ENCODE measurements at places on chromosomes 16 and 17.

DNA sequence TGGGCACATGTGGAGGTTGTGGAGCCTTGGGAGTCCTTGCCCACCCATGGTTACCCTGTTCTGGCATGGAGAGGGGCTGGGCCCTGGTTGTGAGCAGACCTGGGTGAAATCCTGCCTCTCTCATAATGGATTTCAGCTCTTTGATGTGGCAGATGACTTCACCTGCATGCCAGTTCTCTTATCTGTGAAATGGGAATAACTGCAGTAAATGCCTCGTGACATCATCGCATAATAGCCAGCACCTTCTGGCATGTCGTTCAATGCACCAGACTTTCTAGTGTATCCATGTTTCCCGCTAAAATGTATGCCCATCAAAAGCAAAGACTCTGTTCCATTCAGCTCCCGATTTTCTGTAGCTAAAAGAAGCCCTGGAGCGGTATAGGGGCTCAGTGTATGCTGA, 197.6 kb downstream of the MAF start:
- DNase-seq = no peak

DNA sequence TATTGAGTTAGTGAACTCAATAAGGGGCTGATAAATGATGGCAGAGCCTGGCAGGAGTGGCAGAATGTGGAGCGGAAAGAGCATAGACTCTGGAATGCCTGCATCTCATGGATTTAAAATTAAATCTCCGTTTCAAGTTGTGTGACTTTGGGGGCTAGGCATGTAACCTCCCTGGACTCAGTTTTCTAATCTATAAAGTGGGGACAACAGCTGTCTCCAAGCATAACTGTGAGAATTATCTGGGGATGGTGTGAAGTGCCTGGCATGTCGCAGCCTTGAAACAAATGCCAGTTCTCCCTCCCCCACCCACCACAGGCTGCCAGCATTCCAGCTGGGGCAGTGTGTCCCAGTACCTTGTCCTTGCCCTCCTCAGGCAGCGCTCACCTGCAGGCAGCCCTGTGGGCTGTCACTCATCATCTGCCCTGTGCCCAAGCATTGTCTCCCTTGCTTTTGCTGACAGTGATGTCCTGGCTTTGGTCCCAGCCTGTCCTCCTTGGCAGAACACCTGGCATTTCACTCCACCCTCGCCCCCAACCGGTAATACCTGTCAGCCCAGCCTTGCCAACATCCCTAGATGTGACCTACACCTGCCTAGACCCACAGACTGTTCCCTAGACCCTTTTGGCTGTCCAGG, 129.6 kb downstream of the MRM1 start:
- DNase-seq = no peak

DNA sequence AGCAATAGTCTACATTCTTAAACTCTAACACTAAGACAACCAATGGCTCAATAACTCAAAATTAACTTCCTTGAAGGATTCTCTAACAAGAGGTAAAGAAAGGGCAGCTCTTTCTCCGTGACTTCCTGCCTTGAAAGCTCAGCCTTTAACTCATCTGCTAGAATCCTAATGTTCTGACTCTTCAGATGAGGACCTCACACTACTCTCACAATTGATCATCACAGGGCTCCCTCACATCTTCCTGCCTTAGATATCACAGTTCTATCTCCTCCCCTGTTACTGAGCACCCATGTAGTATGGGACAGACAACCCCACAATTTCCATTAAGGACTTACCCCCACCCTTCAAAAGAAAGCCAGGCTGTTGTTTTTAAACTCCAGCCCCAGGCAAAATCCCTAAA, 33.5 kb downstream of the SMURF2 start:
- no peak for DNase-seq

- no peak for DNase-seq
These were observed 52.3 kb downstream of the FOXK2 start for GRCh38 chr17:82571855-82572254.

DNA sequence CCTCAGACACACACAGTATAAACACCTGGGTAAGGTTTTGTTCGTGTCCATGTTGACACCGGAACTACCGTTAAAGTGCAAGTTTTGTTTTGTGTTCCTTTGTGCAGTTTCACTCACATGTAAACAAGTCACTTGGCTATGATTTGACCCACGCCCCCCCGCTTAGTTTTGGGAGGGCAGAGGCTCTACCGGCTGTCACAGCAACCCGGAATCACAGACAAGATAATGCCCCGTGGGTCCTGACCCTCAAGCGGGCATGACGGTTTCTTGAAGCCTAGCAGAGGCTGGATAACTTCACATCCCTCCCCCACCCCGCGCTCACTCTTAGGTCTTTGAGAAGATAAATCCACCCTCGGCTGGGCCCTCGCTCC, 1.7 kb downstream of the RASD1 start:
- no peak for DNase-seq

DNA sequence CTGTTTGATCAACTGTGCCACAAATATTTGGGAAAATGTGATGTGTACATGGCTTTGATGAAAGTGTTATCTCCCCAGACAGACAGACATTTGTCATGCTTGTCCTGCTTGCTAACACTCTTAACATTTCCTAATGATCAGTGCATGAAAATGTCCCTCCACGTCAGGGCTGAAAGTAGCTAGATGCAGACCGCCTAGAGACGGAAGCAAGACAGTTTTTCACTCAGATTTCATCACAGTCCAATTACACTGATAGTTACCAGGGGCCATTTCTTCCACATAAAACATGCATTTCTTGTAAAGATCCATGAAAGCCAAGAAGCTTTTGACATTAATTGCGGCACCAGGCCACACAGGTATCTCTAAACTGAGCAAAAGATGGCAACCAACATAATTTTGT, 347.7 kb downstream of the RBFOX1 start:
- DNase-seq = no peak

DNA sequence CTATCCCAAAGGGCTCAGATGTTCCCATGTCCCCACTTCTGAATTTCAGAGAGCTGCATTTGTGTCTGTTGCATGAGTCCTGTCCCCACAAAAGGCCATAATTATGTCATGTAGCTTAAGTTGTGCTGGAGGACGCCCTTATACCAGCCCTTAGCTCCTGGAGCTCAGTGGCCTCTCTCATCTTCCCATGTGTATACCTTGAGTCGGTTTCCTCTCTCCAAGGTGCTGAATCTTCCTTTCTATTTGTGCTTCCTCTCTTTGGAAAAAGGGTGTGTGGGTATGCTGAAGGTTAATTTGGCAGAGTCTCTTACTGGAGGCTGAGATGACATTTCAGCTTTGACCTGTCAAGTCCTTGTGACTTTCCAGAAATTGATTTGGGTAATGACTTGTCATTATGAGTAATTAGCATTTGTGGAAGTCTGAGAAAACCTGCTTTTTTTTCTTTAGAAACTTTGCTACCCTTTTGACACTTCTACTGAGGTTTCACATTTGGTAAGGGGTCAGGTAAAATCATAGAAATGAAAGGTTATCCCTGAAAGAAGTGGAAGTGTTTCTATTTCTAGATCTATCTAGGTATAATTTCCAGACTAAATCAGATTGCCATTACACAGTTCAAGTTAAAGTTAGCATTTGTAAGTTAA, 185.4 kb downstream of the ABCC12 start:
- DNase-seq = no peak

DNA sequence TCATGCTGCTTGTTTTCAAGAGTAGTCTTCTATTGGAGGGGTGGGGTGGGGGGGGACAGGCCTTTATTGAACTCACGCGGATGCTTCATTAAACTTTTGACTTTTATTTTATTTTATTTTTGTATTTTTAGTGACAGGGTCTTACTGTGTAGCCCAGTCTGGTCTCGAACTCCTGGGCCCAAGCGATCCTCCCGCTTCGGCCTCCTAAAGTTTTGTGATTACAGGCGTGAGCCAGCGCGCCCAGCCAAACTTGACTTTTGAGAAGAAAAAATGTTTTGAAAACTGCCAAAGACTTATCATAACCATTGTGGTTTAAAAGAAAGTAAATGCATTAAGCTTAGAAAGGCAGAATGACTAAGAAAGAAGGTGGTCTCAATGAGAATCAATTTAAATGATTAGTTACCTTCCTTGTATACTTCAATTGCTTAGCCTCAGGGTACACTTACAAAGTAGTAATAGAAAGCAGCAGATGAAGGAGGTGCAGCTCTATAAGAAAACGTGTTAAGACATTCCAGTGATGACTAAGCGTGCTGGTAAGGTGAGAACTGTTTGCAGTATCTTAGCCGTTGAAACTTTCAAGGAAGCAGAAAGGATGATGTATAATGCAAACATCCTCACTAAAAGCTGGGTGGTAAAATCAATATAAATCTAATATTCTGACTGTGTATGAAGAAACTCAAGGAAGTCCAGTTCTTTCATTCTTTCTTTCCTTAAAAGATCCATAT, 1.2 kb downstream of the AP2B1 start:
- no peak for DNase-seq

- no peak for DNase-seq
These were observed 462.6 kb upstream of the MAF start for GRCh38 chr16:80063031-80063712.

- DNase-seq = no peak
These were observed 44.0 kb downstream of the NSRP1 start for GRCh38 chr17:30160419-30161172.

GRCh38 chr16:87598431-87598830, 3.9 kb upstream of the JPH3 start:
- DNase-seq = no peak

DNA sequence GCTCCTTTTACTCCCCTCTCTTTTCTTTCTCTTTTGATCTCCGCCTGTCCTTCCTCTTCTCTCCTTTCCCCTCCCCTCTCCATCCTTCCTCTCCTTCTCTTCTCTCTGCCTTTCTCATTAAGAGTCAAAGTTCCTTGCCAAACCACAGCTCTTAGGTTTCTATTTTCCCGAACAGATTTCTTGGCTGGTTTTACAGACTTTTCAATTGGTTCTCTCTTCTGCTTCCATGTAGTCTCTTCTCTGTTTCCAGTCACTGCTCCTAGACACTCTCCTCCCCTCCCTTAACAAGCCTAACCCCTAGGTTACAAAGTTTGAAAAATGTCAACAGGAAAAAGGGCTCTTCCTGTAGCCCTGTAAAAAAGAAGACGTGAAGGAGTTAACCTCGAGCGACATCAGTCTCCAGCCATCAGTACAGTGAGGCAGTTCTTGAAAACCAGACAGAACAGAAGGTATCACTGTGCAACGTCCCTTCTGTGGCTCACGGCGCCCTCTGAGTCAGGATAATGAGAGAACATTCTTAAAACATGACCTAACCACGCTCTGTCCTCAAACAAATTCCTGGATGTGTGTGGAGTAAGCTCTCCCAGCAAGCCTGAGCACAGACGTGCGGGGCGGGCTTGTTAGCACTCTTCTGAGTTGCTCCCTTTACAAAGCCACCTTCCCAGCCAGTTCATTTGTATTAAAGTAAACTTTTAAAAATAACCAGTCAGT, 11.6 kb upstream of the MARCHF10 start:
- DNase-seq = no peak
